IPS DF 19.7 (cell line): ENCODE measurements at places on chromosomes 16 and 17.

GRCh38 chr16:78513838-78514237 is 414.4 kb downstream of the WWOX start:
- no peak for DNase-seq

GRCh38 chr16:19722269-19722952 is 4.3 kb downstream of the IQCK start:
- DNase-seq, result no peak

- no peak for DNase-seq
These were observed 296.7 kb upstream of the IRX5 start for GRCh38 chr16:54633943-54634362.

- DNase-seq, result no peak
These were observed 4.3 kb downstream of the SPATA2L start for GRCh38 chr16:89697161-89697615.

DNA sequence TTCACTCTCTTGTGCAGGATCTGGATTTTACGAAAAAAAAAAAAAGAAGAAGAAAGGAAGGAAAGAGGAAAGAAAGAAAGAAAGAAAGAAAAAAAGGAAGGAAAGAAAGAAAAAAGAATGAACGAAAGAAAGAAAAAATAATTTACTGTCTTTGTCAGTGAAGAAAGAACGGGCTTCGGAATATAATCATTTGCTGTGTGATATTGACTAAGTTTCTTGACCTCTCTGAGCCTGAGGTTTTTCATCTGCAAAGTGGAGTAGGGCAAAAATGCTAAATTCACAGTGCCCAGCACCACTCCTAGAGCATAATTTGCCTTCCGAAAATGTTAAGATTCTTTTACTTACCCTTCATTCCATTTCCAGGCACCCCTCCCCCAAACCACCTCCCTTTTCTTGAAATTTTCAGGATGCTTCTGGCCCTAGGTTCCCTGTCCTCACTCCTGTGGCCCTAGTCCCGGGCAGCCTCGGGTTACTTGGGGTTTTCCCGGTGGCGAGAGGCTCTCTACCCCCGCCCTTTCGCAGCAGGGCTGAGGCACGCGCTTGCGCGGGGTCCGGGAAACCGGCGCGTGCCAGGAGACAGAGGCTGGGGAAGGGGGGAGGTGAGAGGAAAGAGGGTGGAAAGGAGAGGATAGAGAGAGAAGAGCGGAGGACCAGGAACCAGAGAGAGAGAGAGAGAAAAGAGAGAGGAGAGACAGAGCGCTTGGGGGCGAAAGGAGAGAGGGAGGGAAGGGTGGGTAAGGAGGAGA is at the start of gene CNTNAP1:
Gene CNTNAP1, plus strand, starts transcription at position 556 of the 746 bp plus-strand sequence. CDS start 299 bp downstream, outside the sequence.
- DNase-seq, result no peak

DNA sequence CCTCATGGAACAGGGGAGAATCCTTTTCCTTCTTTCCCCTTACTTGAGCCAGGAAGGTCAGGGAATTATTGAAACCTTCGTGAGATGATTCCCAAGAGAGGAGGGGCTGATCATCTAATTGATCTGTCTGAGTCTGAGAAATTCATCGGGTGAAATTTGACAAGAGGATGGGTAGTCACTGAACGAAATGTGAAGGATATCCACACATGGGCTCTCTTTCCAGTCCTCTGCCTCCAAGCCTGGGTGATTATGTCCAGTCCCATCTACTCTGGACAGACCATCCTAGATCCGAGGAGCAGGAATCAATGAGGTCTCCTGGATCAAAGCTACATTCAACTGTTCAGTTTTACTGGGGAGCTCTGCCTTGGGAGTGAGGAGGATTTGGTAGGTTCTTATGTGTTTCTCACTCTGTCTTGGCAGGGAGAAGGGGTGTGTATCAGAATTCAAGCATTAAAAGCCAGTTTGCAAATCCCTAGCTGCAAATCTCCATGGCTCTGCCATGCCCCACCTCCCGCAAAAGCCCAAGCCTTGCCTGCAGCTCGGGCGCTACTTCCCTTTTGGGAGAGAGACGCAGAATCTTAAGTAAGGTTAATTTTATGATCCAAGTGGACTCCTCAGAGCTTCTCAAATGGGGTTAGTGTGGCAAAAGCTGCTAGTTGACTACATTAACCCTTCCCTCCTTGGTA is 47.1 kb upstream of the TEKT3 start:
- DNase-seq, result no peak

DNA sequence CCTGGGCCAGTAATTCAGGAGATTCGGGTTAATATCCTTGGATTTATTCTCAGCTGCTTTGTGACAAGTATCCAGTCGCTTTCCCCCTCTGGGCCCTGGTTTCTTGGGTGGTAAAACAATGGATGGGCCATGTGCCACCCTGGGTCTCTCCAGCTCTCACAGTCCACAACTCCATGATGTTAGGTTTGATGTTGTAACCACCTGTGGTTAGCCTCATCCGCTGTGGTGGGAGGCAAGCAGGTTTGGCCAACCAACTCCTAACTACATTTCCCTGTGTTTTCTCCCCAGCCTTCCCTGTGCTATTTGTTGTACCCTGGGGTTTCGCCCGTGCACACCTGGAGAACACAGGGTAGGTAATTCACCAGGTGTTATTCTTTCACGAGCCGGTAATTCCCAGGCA is 35.1 kb downstream of the GLP2R start:
- DNase-seq, result no peak

DNA sequence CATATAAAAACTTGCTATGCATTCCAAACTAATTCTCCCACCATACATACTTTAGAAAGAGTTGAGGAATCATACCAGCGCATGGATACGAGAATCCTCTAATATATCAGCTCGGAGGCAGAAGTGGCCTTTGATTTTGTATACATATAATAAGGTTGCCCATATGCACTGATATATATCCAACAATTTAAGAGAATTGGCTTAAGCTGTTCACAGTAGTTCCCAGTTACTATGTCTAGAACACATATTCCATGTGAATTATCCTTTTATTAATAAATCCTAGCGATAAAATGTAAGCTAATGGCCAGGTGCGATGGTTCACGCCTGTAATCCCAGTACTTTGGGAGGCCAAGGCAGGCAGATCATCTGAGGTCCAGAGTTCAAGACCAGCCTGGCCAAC is 19.3 kb upstream of the ERN1 start:
- DNase-seq, result no peak

GRCh38 chr17:67833946-67834631 is 8.8 kb downstream of the BPTF start:
- no peak for DNase-seq

- no peak for DNase-seq
These were observed at the start of gene KATNB1 for GRCh38 chr16:57735755-57736418. Gene KATNB1, plus strand, starts transcription at chr16:57735770. Its CDS starts 1,474 bp downstream, at chr16:57737244.
